Choroid plexus epithelial cell (primary cell): ENCODE measurements at places on chromosomes 2 and 18.

DNA sequence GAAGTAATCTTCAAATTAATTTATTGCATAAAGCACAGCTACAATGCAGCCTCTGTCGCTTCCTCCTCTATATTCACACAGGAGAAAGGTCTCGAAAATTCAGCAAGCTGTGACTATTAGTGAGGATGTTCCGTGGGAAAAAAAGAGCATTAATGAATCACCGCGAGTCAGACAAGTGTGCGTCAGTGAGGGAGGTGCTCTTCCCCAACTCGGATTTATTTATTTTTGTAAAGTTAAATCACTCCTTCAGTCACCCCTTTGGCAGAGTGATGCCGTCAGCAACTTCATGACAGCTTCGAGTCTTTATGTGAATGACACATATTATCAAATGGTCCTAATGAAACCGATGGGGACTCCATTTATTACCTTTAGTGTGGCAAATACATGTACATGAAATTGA lies 648.9 kb upstream of the SALL3 start:
- DNase-seq = no peak

DNA sequence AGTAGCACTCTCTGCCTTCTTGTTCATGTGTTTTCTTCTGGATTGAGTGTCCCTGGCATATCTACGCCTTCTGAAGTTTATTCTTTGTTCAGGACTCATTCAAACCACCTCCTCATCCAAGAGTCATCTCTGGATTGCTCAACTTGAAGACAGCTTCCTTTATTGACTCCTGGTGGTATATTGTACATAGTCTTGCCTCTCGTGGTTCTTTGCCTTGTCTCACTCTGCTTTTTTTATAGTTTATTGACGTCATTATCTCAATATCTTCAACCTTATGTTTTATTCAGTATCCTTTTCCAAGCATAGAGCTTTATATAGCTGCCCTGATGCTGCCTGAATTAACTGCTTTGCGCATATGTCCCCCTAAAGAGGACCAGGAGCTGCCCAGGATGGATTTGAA lies 161.7 kb downstream of the INSIG2 start:
- peak; percentile 9 for DNase-seq

GRCh38 chr2:69453475-69454129 lies 16.4 kb upstream of the NFU1 start:
- DNase-seq = peak; percentile 63

- no peak for DNase-seq
Observed at GRCh38 chr18:58542426-58543159, 86.3 kb downstream of the ALPK2 start.

DNA sequence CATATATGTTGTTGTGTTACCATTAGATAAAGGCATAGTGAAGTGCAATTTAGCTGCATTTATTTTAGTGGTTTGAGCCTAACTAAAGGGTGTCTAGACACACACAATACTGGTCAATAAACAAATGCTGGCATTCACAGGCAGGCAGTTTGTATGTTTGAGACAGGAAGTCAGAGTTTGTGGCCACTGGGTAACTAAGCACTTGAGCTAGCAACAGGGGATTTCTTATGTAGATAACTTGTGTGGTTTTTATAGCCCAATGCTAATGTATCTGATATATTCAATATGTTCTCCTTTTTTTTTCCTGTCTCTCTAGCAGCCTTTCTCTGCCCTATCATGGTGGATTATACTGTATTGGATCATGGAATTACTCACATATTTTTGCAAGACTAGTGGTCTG lies 38.1 kb downstream of the LRRTM4 start:
- DNase-seq = no peak

DNA sequence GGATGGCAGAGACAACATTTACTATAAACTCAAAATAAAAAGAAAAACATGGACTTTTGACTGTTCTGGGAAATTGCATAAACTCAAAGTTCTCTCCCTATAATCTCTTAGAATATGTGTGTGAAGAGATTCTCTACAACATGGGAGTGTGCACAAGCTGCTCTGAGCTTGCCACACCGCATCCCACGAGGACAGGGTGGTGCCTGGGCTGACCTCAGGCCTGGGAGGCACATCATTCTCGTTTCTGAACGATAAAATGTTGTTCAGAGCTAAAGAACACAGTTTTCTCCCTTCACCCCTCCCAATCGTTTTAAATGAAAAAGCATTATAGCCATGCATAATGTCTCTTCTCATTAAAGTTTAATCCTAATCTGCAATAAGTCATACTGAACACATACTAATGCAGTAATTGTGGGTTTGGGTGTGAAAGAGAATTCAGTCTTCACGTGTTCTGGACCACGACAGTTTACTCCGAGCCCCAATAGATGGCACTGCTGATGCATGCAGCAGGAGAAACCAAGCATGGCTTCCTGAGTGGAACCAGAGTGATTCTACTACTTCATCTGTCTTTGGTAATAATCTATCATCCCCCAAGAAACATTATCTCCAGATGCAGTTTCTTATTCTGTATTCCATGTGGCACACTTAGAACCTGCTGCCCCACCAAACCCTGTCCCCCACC lies 46.9 kb upstream of the LAMA1 start:
- peak; percentile 68 for DNase-seq

DNA sequence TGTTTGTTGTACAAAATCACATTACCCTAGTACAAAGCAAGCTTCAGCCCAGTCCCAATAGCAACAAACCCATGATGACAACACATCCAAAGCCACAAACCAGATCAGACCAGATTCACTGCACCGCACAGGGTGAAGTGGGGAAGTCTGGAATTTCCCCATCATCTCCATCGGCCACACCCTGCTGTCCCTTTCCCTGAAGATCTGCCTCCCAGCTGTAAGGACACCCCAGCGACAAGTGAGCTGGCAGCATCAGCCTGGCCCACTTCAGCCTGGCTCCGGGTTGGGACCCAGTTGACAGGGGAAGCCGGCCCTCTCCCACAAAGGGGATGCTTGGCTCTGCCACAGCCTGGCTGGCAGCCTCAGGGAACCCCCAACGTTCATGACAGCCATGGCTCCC lies 207.6 kb downstream of the MGAT5 start:
- DNase-seq = peak; percentile 24
